ENCODE measurements at places on chromosomes 2 and 18.

GRCh38 chr18:42183746-42184145, 228.7 kb downstream of the PIK3C3 start:
- no peak for DNase-seq

DNA sequence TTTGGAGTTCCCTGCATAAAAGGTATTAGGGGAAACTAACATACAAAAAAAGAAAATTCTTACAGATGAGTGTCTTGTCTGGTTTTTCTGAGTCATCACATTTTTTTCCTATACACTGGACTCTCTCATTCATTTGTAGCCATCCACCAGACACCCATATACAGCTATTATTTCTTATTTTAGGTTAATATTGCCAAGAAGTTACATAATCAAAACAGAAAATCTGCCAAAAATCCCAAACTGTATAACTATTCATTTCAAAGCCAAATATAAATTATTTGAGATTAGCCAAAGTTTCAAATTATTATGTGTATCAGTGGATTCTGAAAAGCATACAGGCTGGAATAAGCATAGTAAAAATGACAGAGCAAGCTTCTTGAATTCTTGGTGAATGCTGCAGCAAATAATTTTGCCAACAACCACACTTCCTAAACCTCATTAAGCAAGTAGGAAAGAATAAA, 191.2 kb downstream of the NCKAP5 start:
- no peak for DNase-seq

GRCh38 chr18:5894611-5895298, 567 bp downstream of the TMEM200C start:
- DNase-seq = peak; percentile 41

- DNase-seq = no peak
Observed at GRCh38 chr2:38697116-38697840, 31.4 kb downstream of the GALM start.

GRCh38 chr2:167381349-167381748, 493.1 kb downstream of the XIRP2 start:
- no peak for DNase-seq

- DNase-seq = no peak
Observed at GRCh38 chr2:99354070-99354469, 16.9 kb downstream of the EIF5B start.

- no peak for DNase-seq
Observed at GRCh38 chr2:162014751-162015150, 59.3 kb downstream of the DPP4 start.

GRCh38 chr18:77055429-77056300, 76.9 kb downstream of the MBP start:
- no peak for DNase-seq

DNA sequence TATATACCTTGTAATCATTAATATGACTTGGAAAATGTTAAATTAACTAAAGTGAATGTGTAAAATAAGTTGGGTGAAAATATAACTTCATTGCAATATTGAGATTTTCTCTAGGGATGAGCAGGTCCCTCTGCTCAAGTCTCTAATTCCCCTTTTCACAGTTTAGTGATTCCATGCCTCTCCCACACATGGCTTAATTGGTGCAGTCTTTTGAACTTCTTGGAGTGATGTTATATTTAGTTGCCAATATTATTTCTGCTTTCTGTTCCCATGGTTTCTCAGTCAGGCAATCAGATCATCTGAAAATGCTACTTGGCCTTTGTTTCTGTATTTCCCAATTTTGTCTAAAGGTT, 233.7 kb upstream of the SPOPL start:
- no peak for DNase-seq

DNA sequence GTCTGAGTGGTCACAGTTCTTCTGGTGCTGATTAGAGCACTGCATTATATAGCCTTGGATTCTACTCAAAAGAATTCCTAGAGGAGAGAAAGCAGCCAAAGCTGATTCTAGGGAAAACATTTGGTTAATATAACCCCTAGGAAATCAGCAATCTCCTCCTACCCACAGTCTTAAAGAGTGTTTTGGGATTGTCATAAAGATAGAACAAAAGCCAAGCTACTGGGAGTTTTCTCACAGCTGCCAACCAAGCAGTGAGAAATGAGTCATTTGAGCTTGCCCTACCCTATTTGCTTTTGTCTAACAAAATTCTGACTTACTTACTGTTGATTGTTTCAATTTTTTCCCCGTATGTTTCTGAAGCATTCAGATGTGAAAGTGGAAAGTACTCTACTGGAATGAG, 469.3 kb downstream of the PLCL1 start:
- no peak for DNase-seq

- no peak for DNase-seq
Observed at GRCh38 chr2:189599245-189599644, 18.7 kb upstream of the SLC40A1 start.

- DNase-seq = no peak
Observed at GRCh38 chr18:79770826-79771225, 26.9 kb upstream of the KCNG2 start.

DNA sequence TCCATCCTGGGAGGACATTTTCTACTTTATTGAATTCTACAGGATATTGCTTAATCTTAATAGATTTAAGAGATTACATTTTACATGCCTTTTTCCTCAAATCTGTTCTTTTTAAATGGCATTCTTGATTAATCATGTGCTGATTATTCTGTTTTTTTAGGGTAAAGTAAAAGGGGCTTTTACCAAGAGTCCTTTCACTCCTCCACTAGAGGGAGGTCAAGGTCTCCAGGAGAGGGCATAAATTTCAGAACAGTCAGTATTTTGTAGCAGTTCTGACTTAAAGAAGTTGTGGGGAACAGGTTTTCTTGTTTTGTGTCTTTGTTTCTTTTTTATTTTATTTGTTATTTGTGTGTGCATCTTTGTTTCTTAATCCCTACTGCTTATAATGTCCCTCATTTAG, 25.4 kb downstream of the WDR75 start:
- no peak for DNase-seq

DNA sequence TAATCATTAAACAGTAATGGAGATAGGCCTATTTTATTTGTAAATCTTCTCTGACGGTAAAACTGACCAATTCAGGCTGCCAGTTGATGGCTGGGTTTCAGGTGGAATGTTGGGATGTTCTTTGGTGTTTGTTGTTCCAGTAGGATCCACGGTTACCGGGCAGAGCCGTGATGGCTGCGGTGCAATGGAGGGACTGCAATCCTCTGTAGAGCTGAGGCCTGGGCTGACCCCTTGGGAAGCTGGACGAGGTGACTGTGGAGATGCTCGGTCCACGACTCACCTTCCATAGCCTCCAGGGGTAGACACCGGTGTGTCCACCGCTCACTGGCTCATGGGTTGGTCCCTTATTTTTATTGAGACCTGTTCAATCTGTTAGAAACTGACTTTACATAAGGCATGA, 42.5 kb downstream of the ZNF519 start:
- no peak for DNase-seq

- DNase-seq = peak; percentile 58
Observed at GRCh38 chr2:175203621-175204496, 22.3 kb upstream of the ATP5MC3 start.

DNA sequence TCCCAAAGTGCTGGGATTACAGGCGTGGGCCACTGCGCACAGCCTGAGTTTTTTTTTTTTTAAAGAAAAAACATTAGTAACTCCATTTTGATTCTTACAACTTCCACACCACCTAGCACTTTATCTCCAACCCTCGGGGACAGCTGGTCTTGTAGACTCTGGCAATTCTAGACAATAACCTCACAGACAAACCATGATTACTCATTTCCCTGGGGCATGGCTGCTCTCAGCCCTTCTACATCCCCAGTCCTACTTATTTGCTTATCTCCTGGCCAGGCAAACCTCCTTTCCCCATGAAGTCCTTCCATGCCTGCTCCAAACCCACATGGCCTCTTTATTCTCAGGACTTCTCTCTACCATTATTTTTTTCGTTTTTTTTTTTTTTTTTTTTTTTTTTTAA, 91.1 kb downstream of the ACTR3 start:
- no peak for DNase-seq

DNA sequence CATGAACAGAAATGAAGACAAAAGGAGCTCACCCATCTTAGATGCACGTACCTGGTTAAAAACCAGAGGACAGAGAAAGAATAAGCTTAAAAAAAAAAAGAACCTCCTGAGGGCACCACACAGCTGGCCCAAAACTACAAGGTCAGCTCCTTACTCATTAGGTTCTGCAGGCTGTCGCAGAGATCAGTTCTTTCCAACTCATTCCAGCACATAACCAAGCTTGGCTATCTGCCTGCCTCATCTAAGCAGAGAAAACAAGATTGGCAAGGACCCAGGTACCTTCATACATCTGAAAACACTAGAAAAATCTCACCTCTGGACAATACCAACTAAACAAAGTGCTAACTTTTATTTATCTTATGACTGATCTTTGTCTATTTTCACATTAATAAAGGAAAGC, 89.9 kb downstream of the NOL10 start:
- DNase-seq = no peak

DNA sequence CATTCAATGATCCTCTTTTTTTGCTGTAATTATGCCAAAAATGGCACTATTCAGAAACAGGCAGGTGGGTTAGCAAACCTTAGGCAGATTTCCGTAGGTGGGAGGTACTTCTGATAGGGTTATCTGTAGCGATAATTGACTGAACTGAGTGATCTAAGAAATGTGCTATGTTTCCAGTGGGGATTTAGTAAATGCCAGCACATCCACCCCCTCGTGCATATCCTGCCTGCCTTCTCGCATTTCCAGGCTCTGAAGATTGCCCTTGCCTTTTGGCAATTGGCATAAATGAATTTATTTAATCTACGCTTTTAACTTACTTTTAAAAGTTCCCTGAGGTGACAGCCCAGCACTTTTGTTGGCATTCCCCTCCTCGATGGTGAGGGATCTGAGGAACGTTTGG, 576 bp upstream of the FSHR start:
- no peak for DNase-seq

- no peak for DNase-seq
Observed at GRCh38 chr18:48376934-48377333, 32.2 kb downstream of the ZBTB7C start.

DNA sequence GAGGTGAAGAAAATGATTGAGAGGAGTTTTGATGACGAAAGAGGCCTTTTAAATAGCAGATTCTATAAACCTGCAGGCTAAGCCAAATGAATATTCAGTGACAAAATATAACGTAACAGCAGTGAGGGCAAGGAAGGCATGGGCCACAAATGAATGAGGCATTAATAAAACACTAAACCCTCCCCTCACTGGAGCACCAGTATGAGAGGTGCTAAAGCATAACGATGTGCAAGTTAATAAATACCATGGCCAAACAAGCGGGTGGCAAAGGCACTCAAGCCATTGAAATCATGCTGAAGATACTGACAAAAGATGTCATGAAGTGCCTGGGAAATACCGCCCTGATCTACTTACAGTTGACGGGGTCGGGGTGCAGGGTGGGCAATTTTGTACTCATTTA, 30.2 kb upstream of the LONRF2 start:
- DNase-seq = no peak

DNA sequence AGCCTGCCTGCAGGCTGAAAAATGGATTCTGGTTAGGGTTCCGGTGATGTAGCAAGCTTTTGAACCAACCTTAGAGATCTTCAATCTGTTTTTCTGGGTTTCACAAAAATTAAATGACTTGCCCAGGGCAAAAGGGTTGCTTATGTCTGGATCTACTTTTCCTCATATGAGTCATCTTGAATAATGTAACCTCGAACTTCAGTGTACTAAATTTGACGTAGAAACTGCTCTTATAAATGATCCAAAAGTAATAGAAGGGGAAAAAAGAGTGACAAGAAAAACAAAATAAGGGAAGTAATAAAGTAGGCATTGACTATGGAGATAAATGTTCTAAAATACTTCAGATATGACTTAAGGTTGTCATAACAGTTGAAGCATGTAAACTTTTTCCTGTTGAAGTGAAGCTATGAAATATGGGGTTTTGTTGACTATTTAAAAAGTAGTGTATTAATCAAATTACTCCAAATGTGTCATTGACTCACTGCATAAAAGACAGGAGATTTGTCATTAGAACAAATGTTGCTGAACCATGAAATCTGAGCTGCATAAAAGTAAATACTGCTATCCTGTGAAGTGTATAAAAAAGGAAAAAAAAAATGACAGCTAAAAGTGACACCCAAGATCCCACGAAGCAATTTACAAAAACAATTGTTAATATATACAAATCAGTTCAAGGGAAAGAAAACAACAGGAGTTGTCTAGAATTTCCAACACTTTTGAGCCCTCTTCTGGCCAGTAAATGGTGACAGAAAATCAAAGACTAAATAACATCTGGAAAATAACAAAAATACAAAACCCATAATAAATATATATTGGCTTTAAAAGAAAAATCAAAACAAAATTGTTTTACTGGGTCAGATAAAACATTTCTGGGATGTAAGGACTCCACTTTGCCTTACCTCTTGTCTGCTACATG, 103.6 kb upstream of the SERPINE2 start:
- DNase-seq = no peak

- no peak for DNase-seq
Observed at GRCh38 chr2:1625281-1626001, 118.9 kb downstream of the PXDN start.

GRCh38 chr2:119387381-119388129, 20.8 kb downstream of the DBI start:
- no peak for DNase-seq

GRCh38 chr2:55302241-55302640, 33.2 kb upstream of the MTIF2 start:
- no peak for DNase-seq

GRCh38 chr18:74493689-74494088, 2.5 kb upstream of the CNDP2 start:
- no peak for DNase-seq

DNA sequence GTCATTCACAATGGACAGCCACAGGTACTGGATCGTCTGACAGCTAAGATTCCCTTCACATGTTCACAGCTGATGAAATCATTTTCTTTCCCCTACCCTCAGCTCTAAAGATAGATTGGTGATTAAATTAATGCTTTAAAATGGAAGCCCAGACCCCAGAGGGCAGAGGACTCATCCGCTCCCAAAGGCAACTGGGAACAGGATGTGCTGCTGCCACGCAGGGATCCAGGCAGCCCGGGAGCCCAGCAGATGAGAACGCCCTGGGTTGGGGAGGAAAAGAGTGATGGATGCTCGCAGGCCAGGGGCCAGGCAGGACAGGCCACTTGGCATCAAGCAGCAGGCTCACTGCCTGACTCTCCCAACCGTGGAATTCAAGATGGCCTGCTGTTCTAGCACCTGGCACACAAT, 41.3 kb downstream of the HDHD2 start:
- no peak for DNase-seq

GRCh38 chr2:23037596-23037995, 347.4 kb upstream of the KLHL29 start:
- no peak for DNase-seq

GRCh38 chr2:3669656-3670055, 11.7 kb downstream of the ALLC start:
- DNase-seq = no peak

- DNase-seq = no peak
Observed at GRCh38 chr2:22458440-22458839, 926.5 kb upstream of the KLHL29 start.

DNA sequence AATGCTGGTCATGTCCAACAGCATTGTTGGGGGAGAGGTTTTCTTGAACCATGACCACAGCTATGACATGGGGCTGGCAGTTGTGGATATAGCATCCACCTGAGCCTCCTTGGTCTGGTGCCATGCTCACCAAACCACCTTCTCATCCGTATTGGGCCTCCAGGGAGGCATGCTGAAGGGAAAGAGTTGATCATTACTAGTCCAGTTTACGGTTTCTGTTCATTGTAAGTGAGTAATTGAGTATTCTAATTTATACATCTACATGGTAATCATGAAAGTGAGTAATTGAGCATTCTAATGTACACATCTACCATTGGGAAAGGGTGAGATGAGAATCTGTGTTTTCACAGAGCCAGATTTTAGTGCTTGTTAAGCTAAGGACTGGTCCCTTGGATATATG, 6.8 kb downstream of the TMEM87B start:
- no peak for DNase-seq

GRCh38 chr2:30675758-30676157, 131.5 kb downstream of the CAPN13 start:
- no peak for DNase-seq

Data from neural crest cell (in vitro differentiated cells).